Pancreas (tissue), 10 donors: ENCODE measurements at places on chromosomes 16 and 17. TPM values are rescaled to one million over a fixed set of nuclear protein-coding genes. Genes with fewer than 3 reads are reported as not detected.
A peak's percentile ranks its signal among the peaks of the same experiment; 100 is the strongest.

DNA sequence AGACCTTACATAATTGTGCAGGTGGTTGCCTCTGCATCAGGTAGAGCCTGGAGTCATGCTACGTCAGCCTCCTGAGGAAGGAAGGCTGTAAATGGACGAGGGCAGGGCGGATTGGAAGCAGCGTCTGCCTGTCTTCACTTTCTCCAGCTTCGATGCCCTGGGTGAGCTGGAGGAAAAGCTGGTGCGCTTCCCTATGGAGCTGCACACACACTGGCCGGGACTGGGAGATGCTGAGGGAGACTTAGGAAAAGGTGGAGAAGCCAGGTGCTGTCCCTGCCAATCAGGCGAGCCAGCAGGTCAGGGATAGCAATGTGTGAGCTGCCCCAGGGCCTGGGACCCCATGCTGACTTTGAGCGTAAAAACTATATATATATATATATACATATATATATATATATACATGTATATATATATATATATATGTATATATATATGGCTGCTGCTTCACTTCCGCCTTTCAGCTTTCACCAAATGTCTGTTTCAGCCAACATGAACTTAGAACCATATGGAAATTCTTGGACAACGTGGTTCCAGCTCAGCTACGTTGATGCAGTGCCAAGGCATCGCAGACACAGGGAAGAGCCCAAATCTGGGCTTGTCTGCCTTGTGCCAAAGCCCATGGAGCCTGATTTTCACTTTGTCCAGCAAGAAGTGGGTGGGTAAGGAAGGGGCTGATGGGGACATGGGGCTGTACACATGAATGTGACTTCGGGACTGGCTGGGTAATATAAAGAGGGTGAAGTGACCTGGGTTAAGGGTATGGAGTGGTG, 71.5 kb upstream of the NKD1 start:
- no peak overlapping the region for H3K27ac ChIP-seq
- H3K36me3 ChIP-seq: no peaks in the 10 kb centered on the region
- no peak for DNase-seq
- H3K4me3 ChIP-seq: no peak overlapping the region

GRCh38 chr17:83192161-83192788, 112.9 kb downstream of the METRNL start:
- no peak overlapping the region for H3K27ac ChIP-seq
- no peaks in the 10 kb centered on the region for H3K36me3 ChIP-seq
- no peaks in the 10 kb centered on the region for H3K27me3 ChIP-seq
- H3K4me1 ChIP-seq: no peaks in the 10 kb centered on the region
- no peak for DNase-seq

DNA sequence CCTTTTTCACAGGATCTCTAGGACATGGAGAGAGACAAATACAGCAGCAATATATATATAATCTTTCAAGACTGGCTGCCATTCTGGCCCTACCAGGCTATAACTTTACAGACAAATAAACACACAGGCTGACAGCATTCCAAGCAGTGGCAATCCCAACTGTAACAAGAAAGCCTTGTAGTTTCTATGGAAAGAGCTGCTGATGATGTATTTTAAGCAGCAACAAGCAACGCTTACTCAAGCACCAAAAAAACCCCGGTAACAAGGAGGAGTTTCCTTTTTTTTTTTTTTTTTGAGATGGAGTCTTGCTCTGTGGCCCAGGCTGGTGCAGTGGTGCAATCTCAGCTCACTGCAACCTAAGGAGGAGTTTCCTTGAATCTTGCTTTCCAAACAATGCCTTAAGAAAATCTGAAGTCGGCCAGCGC, 23.2 kb downstream of the LSM12 start:
- H3K27ac ChIP-seq: no peak overlapping the region
- no peak overlapping the region for H3K4me3 ChIP-seq
- DNase-seq: no peak
- H3K4me1 ChIP-seq: no peaks in the 10 kb centered on the region
- H3K27me3 ChIP-seq: no peaks in the 10 kb centered on the region
- H3K36me3 ChIP-seq: no peaks in the 10 kb centered on the region

- no peaks in the 10 kb centered on the region for H3K36me3 ChIP-seq
- peak; percentile 96 for DNase-seq
- peak within 1 kb of the TSS; percentile 97 for H3K4me3 ChIP-seq
- peak within 1 kb of the TSS; percentile 70 for H3K27ac ChIP-seq
- H3K27me3 ChIP-seq: no peaks in the 10 kb centered on the region
Measured at GRCh38 chr17:12020642-12021622, at the start of gene MAP2K4. Gene MAP2K4 (plus strand): TSS chr17:12020877. CDS start chr17:12020887, 10 bp downstream.

TBC1D3B gene
- total RNA-seq: 5.7 TPM

MYO15A gene
- 0.95 TPM for total RNA-seq

ALOX12B gene
- not detected for total RNA-seq

ESRP2 gene
- total RNA-seq: 20.1 TPM

CCL15 gene
- not detected for total RNA-seq

GRCh38 chr16:27762441-27762840, 212.5 kb downstream of the KATNIP start:
- no peak for DNase-seq
- H3K27me3 ChIP-seq: no peaks in the 10 kb centered on the region
- no peak overlapping the region for H3K4me3 ChIP-seq
- no peak overlapping the region for H3K27ac ChIP-seq
- H3K36me3 ChIP-seq: peaks cover 27% of the 10 kb centered on the region

DNA sequence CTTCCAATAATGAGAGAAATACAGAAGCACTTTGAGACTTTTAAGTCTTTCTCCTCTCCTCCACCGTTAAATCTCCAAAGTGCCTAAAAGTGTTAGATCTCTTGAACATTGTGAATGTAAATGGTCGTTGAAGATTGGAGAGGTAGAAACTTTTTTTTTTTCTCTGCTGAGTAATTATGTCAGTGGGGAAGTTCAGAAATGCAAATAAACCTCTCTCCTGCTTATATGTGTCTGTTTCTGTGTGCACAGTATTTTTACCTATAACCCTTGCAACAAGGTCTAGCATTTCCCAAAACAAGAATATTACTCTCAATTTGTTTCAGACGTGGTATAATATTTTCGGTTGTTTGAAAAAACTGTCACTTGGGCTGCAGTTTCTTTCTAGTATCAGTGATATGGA, 833.6 kb upstream of the CDH8 start:
- no peaks in the 10 kb centered on the region for H3K27me3 ChIP-seq
- H3K4me3 ChIP-seq: no peak overlapping the region
- DNase-seq: no peak
- H3K4me1 ChIP-seq: no peaks in the 10 kb centered on the region
- no peaks in the 10 kb centered on the region for H3K36me3 ChIP-seq
- H3K27ac ChIP-seq: no peak overlapping the region

KRTAP2-1 gene
- not detected for total RNA-seq

GRCh38 chr17:57284984-57285646, 28.8 kb downstream of the MSI2 start:
- no peaks in the 10 kb centered on the region for H3K4me1 ChIP-seq
- H3K27me3 ChIP-seq: no peaks in the 10 kb centered on the region
- H3K36me3 ChIP-seq: no peaks in the 10 kb centered on the region
- H3K4me3 ChIP-seq: no peak overlapping the region

SLC13A2 gene
- 0.42 TPM for total RNA-seq

GRCh38 chr16:47371271-47372014, 89.4 kb downstream of the ITFG1 start:
- no peaks in the 10 kb centered on the region for H3K27me3 ChIP-seq
- no peaks in the 10 kb centered on the region for H3K4me1 ChIP-seq
- no peak overlapping the region for H3K27ac ChIP-seq
- no peak overlapping the region for H3K4me3 ChIP-seq
- no peak for DNase-seq

DNA sequence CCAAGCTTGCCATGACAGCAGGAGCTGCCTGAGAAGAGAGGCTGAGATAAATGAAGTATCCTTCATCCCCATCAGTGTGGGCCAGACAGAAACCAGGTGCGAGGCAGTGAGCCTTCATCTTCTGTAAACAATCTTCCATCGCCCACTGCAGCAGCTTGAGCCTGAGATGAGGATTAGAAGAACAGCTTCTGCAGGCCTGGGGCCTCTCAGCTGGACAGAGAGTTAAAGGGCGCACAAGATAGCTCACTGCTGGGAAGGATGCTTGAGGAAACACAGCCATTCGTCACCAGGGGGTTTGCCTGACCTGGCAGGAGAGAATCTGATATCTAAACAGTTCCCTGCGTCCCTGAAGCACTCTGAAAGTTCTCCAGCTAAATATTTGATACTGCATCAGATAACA, 27.1 kb downstream of the HOXB1 start:
- no peaks in the 10 kb centered on the region for H3K4me1 ChIP-seq
- H3K27me3 ChIP-seq: peaks cover 3% of the 10 kb centered on the region
- no peak overlapping the region for H3K4me3 ChIP-seq
- H3K36me3 ChIP-seq: no peaks in the 10 kb centered on the region
- no peak for DNase-seq

DNA sequence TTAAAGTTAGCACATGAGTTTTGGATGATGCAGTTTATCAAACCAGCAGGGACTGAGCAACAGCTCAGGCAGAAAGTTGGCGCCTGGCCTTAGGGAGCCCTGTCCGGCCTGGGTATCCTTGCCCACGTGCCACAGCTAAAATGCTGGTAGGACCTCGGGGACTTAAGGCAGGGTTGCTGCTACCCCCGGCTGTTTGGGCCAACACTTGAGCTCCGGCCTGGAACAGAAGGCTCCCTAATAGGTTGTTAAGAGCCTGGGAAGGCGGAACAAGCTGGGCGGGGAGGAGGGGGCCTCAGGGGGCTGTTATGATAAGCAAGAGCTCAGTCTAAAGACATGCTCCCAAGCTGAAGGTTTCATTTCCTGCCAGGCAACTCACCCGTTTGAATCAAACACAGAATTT, 39.7 kb downstream of the CUEDC1 start:
- H3K4me3 ChIP-seq: no peak overlapping the region
- H3K27me3 ChIP-seq: no peaks in the 10 kb centered on the region
- no peaks in the 10 kb centered on the region for H3K36me3 ChIP-seq
- peak overlapping the region; percentile 68 for H3K27ac ChIP-seq

GRCh38 chr17:12538003-12538402, 127.7 kb upstream of the MYOCD start:
- no peak for DNase-seq
- no peaks in the 10 kb centered on the region for H3K4me1 ChIP-seq
- H3K27me3 ChIP-seq: no peaks in the 10 kb centered on the region
- H3K36me3 ChIP-seq: no peaks in the 10 kb centered on the region
- no peak overlapping the region for H3K4me3 ChIP-seq

SLC47A1 gene
- total RNA-seq: 0.73 TPM

DNA sequence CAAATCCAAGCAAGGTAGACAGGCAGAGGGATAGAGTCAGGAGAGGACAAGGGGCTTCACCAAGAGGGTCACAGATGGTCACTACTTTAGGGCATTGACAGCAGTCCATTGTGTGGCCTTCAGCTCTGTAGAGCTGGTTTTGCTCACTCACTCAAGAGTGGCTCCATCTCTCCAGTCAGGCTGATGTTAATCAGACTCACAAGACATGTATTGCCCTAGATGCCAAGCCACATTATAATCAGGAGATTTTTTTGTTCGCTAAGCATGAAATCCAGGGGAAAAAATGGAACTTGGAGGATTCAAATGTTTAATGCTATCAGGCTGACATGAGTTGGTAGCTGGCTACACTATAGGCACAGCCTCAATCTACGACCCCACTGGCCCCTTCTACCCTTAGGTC, 32.5 kb downstream of the CD300LF start:
- H3K4me3 ChIP-seq: no peak overlapping the region
- H3K36me3 ChIP-seq: no peaks in the 10 kb centered on the region
- no peak overlapping the region for H3K27ac ChIP-seq
- H3K27me3 ChIP-seq: no peaks in the 10 kb centered on the region

AKAP10 gene
- 13.8 TPM for total RNA-seq

- no peak overlapping the region for H3K27ac ChIP-seq
- no peak for DNase-seq
- H3K4me3 ChIP-seq: no peak overlapping the region
- H3K27me3 ChIP-seq: no peaks in the 10 kb centered on the region
- H3K36me3 ChIP-seq: no peaks in the 10 kb centered on the region
- no peaks in the 10 kb centered on the region for H3K4me1 ChIP-seq
Measured at GRCh38 chr17:41284546-41284945, 9.0 kb downstream of the KRTAP9-7 start.

DNA sequence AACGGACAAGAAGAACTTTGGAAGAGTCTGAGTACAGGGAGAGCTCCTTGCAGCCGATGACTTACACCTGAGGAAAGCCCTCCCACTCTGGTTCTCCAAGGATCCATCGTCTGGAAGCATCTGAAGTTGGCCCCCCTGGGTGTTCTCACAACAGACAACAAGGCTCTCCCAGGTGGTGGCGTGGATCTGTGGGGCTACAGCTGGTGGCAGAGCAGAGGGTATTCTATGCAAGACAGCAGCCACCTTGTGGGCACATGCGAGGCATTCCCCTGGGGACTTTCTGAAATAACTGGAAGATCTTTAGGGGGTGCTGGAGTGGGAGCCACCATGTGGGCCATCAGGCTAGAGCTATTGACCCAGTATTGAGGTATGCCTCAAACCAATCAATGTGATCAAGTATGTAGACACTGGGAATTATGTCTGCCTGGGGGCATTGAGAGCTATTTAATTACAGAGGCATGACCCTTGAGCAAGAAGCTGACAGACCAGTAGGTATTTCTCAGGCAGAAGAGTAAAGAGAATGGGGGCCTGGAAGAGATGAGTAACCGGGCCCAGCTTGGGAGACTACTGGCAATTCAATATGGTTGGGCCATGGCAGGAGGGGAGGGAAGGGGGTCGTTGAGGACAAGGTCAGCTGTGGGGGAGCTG, 6.9 kb upstream of the KRT19 start:
- no peaks in the 10 kb centered on the region for H3K4me1 ChIP-seq
- no peak overlapping the region for H3K27ac ChIP-seq
- H3K27me3 ChIP-seq: no peaks in the 10 kb centered on the region
- no peaks in the 10 kb centered on the region for H3K36me3 ChIP-seq
- H3K4me3 ChIP-seq: no peak overlapping the region

ANKFN1 gene
- not detected for total RNA-seq

DNA sequence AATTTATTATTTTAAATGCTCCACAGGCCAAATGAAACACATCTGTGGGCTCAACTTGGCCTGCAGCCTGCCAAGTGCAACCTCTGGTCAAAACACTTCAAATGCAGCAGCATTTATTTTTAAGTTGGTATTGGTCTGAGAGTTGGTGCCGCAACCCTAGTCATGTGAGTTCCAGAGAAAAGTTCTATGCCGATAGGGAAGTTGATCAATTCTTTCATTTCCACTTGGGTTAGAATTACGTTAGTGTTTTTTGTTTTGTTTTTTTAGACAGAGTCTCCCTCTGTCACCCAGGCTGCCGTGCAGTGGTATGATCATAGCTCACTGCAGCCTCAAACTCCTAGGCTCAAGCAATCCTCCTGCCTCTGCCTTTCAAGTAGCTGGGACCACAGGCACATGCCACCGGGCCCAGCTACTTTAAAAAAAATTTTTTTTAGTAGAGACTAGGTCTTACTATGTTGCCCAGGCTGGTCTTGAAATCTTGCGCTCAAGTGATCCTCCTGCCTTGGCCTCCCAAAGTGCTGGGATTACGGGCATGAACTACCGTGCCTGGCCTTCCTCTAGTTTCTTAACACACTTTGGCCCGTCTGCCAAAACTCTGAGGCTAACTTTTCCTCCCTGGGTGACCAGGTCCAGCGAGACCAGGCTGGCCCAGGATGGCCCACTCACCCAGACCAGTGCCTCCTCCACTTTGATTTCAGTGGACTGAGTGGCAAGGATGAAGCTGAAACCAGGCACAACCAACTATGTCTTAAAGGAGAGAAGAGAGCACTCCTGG, 221.1 kb downstream of the MRTFB start:
- no peaks in the 10 kb centered on the region for H3K27me3 ChIP-seq
- H3K36me3 ChIP-seq: no peaks in the 10 kb centered on the region
- H3K4me3 ChIP-seq: no peak overlapping the region
- H3K27ac ChIP-seq: no peak overlapping the region

RRN3 gene
- 10.5 TPM for total RNA-seq

PDE6G gene
- total RNA-seq: 0.31 TPM

GRCh38 chr17:82213251-82214011, 789 bp upstream of the CCDC57 start:
- peaks cover 13% of the 10 kb centered on the region for H3K4me1 ChIP-seq
- peak overlapping the region; percentile 61 for H3K27ac ChIP-seq
- DNase-seq: peak; percentile 52
- H3K36me3 ChIP-seq: no peaks in the 10 kb centered on the region

SLFN14 gene
- not detected for total RNA-seq
